Astrocyte (in vitro differentiated cells and primary cell): ENCODE measurements at places on chromosomes 2 and 18. TPM values are rescaled to one million over a fixed set of nuclear protein-coding genes. Genes with fewer than 3 reads are reported as not detected.

The RIT2 gene
- total RNA-seq, result not detected in 2 replicates

The ALS2 gene
- 48.9 and 54.0 TPM in 2 replicates for total RNA-seq

- no peak for DNase-seq
These were observed 260.2 kb downstream of the NBAS start for GRCh38 chr2:15300624-15301573.

- peak; percentile 11 for DNase-seq
These were observed 65.7 kb upstream of the BCL2L11 start for GRCh38 chr2:111054791-111055691.

DNA sequence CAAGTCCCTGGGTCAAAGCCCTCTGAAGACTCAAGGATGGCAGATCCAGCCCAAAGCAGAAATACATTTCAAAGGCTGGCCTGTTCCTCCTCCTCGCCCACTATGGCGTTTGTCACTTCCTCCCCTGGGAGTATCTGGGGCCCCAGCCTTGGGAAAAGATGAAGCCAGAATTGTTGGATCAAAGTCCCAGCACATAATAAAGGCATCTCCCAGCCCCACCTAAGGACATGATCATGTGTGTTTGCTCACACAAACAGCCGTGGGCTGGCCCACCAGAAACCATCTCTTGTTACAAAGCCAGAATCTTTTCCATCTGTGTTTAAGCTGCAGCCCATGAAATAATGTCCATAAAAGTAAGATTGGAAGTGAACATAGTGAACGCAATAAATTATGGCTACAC, 50.1 kb upstream of the HAAO start:
- no peak for DNase-seq

- DNase-seq, result no peak
These were observed 122.1 kb upstream of the HS6ST1 start for GRCh38 chr2:128440666-128441340.

GRCh38 chr2:219155054-219155644, 5.5 kb downstream of the NHEJ1 start:
- peak; percentile 17 for DNase-seq

DNA sequence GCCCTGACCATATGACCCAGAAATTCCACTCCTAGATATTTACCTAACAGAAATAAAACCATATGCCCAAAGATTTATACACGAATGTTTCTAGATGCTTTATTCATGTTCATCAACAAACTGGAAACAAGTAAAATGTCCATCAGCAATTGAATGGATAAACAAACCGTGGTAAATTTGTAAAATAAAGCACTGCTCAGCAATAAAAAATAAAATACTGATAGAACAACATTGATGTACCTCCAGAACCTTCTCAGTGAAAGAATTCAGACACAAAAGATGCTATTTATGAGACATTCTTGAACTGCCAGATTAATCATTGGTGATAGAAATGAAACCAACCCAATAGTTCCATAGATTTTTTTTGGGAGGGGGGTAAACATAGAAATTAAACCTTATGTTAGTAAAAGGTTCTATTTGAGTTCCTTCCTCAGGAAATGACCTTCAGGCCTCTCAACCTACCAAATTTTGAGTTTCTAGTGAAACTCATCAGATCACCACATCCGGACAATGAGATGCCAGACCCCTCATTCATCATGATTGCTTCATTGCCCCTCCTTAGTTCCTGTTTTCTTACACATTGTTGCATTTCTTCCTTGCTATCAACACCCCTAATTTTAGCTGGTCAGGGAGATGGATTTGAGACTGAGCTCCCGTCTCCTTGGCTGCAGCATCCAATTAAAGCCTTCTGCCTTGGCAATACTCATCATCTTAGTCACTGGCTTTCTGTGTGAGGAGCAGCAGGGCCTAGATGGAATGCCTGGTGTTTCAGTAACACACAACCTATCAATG, 203.5 kb downstream of the LPIN1 start:
- no peak for DNase-seq

DNA sequence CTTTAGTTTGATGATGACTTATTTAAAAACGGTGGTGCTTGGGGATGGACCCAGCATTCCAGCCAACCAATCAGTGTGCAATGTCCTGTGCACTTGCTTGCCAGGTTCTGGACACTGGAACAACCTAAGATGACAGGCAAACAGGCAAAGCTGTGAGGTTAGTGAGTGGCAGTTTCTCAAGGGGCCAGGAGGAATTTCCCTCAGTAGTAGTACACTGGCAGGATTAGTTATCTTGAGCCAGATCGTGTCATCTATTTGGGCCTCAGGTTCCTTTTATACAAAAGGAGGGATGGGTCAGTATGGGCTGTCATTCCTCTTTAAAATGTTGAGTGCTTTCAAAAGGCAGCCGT, 26.6 kb downstream of the MAP4K4 start:
- DNase-seq, result no peak
